ENCODE measurements at places on chromosomes 4 and X. TPM values are rescaled to one million over a fixed set of nuclear protein-coding genes. Genes with fewer than 3 reads are reported as not detected.

The DCAF8L2 gene
- not detected for polyA plus RNA-seq

The NAP1L3 gene
- polyA plus RNA-seq: 14.6 TPM

The CFAP299 gene
- 1.00 TPM for polyA plus RNA-seq

The NUDT6 gene
- polyA plus RNA-seq: 26.2 TPM

The YIPF7 gene
- 0.48 TPM for polyA plus RNA-seq

The CCDC158 gene
- polyA plus RNA-seq: 1.1 TPM

The CT83 gene
- polyA plus RNA-seq: not detected

The SAGE1 gene
- polyA plus RNA-seq: not detected

The GAGE1 gene
- polyA plus RNA-seq: not detected

The BEX5 gene
- 12.9 TPM for polyA plus RNA-seq

The MCUB gene
- polyA plus RNA-seq: 10.7 TPM

The S100G gene
- polyA plus RNA-seq: not detected

The BBS7 gene
- 31.1 TPM for polyA plus RNA-seq

The DNAAF6 gene
- 0.08 TPM for polyA plus RNA-seq

The UBQLN2 gene
- polyA plus RNA-seq: 43.4 TPM

The CSN3 gene
- not detected for polyA plus RNA-seq

The CCDC160 gene
- polyA plus RNA-seq: 11.6 TPM

The PDCL2 gene
- not detected for polyA plus RNA-seq

The SCD5 gene
- polyA plus RNA-seq: 42.0 TPM

The GAGE13 gene
- not detected for polyA plus RNA-seq
